ENCODE measurements at places on chromosomes 3 and 15.

DNA sequence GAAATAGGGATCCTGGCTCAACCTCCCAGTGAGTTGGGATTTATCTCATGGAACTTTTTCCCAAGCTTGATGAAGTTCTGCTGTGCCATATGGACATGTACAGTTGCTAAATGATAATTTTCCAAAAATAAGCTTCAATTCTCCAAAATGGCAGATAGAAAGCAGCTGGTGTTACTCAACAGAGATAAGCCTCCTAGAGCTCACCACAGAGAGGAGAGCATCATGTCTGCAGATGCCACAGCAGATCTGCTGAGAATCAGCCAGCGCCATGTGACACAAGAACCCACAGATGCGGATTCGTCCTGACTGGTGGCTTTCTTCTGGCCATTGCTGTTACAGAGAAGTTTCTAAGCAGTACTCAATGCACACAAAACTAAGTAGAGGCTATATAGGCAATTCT is 50.6 kb downstream of the AGTR1 start:
- DNase-seq, result no peak

- DNase-seq, result no peak
Observed at GRCh38 chr3:53122255-53122932, 7.8 kb downstream of the RFT1 start.

- DNase-seq, result no peak
Observed at GRCh38 chr15:55615445-55615844, 27.3 kb upstream of the PYGO1 start.

DNA sequence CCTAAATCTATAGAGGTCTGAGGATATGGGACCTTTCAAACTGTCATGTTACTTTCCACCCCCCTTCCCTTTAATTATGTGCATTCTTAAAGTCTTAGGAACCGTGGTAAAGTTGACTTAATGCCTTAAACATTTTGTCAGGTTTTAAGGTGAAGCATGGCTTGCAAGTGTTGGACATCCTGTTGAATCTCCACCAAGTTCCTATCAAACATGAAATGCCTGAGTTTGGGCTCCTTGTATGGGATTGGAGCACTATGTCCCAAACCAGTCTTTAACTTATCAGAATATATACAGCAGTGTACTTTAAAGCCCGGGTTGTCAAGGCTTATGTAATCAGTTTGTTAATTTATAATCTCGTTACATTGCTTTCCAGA is 1.1 kb downstream of the SNRK start:
- no peak for DNase-seq

GRCh38 chr3:137105277-137105977 is 147.6 kb downstream of the IL20RB start:
- peak; percentile 67 for DNase-seq

GRCh38 chr3:188760408-188760807 is 411.4 kb upstream of the TPRG1 start:
- DNase-seq, result no peak

DNA sequence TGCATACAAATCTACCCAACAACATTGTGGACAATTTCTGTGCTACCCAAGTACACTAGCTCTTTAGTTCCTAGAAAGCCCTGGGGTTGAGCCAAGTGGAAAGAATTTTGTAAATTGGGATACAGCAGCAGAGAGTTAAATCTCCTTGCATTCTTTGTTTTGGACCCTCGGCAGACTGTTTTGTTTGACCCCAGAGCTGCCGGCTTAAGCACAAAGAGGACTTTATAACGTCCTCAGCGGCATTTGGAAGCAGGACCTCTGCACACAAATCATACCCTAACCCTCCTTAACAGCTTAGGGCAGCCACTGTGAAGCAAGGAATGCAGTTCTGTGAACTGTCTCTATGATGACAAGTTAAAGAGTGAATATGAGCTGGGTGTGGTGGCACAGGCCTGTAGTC is 415.3 kb downstream of the CNTN4 start:
- DNase-seq, result no peak
